Cortex of kidney (tissue), 1 donor: ENCODE measurements at places on chromosomes 3 and 15.

DNA sequence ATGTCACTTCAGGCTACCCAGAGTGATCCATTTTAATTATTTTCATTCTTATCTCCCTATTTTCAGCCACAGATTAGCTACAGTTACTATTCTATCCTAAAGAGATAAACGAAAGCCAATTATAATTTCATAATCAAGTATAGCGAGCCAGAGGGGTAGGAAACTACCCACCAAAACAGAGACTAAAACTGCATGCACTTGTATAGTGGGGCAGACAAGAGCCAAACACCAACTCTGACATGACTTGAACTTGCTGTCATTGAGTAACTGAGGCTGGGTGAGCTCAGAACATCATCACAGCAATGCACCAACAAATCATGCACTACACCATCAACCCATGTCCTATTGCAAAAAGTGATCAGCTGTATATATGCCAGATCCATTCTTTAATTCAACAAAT lies 64.8 kb downstream of the FBN1 start:
- no peak for DNase-seq

- no peak for DNase-seq
These were observed 724 bp downstream of the RPSA start for GRCh38 chr3:39407259-39407629.

DNA sequence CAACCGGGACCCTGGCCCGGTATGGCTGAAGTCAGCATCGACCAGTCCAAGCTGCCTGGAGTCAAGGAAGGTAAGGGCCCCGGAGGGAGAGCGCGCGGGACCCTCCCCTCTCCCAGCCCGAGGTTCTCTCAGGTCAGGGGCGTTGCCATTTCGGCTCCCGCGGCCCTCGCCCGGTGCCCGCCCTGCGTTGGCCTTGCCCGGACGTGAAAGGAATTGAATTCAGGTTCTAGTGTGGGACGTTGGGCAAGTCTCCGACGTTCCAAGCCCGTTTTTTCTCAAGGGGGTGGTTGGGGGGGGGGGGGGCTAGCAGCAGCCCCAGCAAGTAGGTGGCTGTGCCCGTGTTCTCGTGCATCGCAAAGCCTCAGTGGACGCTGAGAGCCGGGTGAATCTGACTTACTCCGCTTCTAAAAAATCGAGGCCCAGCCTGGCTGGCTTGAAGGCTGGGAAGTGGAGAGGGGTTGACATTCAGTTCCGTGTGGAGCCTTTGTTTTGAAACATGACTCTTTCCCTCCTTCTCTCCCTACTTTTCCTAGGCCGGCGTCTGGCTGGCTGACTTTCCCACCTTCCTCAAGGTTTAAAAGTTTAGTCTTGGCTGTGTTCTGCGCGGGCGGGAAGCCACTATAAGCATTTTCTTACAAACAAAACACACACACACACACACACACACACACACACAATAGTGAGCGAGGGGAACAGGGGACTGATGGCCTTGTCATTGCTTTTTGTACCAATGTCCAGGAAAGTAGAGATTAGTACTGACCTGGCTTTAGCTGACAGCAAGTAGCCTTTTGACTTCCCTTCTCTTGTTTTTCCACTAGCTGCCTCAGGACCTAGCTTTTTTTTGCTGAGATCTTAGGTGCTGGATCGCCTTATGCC lies at the start of gene UTS2B:
UTS2B (minus strand) TSS at position 873 of the 876 bp plus-strand sequence. CDS start 48,337 bp downstream, outside the sequence.
- no peak for DNase-seq

- no peak for DNase-seq
These were observed 105.5 kb upstream of the MRPL3 start for GRCh38 chr3:131608296-131608695.

GRCh38 chr3:188284455-188285212 lies 130.7 kb downstream of the LPP start:
- DNase-seq: no peak

DNA sequence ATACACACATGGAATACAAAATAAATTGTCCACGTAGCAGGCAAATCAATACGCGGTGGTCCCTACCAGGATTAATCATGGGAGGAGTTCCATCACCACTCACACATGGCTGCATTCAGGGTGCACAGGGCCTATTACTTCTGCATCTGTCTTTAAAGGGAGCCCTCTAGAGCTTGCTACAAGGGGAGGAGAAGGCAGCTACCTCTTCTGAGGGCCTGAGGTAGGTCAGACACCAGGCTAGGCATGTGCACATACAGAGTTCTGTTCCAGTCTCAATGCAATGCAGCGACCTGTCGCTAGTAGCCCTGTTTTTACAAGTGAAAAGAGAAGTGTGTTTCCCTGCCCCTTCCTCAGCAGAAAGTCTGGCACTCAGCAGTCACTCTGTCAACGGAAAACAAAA lies 102.7 kb downstream of the ROBO2 start:
- DNase-seq: no peak

GRCh38 chr3:42755681-42756578 lies 17.1 kb downstream of the CCDC13 start:
- DNase-seq: no peak

- DNase-seq: no peak
These were observed 107.1 kb downstream of the ATG7 start for GRCh38 chr3:11379238-11379823.

- DNase-seq: no peak
These were observed 45.5 kb upstream of the HERC1 start for GRCh38 chr15:63879211-63879610.

DNA sequence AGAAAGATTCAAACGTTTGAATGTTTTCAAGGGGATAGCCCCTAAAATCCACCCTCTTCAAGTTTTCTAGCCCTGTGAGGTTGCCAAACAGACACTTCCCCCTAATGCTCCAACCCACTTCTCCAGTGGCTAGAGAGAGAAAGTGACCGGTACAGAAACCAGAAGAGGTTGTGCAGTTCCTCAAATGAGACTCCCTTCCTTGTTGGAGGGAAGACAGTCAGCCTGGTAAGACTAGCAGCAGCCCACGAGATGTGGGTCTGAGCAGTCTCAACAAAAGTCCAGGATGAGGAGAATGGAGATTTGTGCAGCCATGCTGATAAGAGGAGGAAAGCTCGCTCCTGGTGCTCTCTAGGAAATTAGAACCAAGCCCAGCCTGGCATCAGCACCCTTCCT lies 222.8 kb upstream of the TPRG1 start:
- DNase-seq: no peak

DNA sequence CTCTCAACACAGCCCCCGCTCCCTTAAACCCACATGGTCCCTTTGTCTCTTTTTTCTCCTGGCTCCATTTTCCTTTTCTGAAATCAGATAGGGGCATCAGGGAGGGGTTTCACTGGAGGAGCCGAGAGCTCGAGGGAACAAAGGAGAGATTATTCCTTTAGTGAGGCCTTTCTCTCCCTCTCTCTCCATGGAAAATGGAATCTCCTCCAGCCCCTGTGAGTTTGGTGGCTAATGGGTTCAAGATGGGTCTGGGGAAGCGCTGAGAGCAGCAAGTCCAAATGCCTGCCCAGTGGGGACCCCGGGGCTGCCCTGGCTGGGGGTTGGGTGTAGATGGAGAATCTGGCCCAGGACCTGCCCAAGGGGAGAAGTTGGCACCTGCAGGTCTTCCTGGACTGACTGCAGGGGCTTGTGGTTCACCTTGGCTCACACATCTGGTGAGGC lies 56.8 kb downstream of the ITGA11 start:
- DNase-seq: no peak

DNA sequence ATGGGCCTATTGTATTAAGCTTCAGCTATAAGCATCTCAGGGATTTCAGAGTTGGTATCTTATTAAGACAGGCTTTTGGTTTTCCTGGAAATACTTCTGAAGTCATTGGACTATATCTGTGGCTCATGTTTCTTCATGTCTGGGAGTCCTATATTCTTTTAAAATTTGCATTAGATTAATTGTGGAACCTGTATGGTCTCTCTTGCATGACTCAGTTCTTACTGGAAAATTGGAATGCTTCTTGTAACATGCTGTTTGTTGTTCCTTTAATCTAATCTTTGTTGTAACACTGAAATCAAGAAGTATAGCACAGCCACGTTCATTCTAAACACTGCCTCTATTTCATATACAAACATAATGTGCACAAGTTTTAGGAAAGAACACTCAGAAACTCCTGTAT lies 208.1 kb downstream of the RBMS3 start:
- DNase-seq: no peak

DNA sequence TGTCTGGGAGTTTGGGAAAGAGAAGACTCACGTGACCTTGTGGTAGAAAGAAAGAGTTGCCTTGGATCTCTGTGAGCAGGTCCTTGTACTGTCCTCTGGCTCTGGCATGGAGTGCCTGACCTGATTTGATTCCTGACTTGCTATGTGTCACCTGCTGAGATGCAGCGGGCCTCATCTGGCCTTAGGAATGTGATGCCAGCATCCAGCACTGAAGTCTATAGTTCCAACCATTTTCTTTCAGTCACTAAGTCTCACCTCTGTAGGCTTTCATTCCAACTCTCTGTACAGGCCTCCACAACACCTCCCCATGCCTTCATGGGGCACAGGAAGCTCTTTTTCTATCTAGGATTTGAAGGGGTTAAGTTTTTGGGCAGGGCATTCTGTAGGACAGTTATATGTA lies 12.1 kb upstream of the OXSR1 start:
- no peak for DNase-seq

- DNase-seq: no peak
These were observed 193.8 kb downstream of the FHIT start for GRCh38 chr3:61057464-61057863.

- DNase-seq: no peak
These were observed 167.9 kb downstream of the PDE8A start for GRCh38 chr15:85149465-85150129.

GRCh38 chr3:129686941-129687340 lies 80.5 kb upstream of the PLXND1 start:
- DNase-seq: no peak

- no peak for DNase-seq
These were observed 209.5 kb upstream of the LRRN1 start for GRCh38 chr3:3589715-3590130.

- DNase-seq: no peak
These were observed 18.4 kb upstream of the KLF13 start for GRCh38 chr15:31308185-31308639.

GRCh38 chr3:38507120-38507519 lies 11.0 kb downstream of the EXOG start:
- DNase-seq: no peak

GRCh38 chr3:89649431-89649830 lies 542.0 kb downstream of the EPHA3 start:
- no peak for DNase-seq

- DNase-seq: no peak
These were observed 683.8 kb upstream of the NR2F2 start for GRCh38 chr15:95646484-95647273.

DNA sequence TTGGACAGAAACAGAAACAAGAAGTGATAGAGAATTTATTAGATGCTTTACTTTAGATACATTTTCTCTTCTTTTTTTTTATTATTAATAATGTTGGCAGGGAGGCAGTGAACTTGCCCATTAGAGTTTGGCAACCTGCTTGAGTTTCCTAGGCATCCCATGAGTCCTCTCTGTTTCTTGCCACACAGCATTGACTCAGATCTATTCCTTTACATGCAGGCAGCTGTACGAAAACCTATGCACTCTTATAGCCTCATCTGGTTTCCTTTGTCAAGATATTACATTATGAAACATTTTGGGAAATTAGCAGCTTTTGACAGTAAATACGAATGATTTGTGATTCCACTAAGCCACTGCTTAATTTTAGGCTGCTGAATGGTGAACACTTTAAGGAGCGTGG lies 23.3 kb downstream of the IL1RAP start:
- DNase-seq: no peak

DNA sequence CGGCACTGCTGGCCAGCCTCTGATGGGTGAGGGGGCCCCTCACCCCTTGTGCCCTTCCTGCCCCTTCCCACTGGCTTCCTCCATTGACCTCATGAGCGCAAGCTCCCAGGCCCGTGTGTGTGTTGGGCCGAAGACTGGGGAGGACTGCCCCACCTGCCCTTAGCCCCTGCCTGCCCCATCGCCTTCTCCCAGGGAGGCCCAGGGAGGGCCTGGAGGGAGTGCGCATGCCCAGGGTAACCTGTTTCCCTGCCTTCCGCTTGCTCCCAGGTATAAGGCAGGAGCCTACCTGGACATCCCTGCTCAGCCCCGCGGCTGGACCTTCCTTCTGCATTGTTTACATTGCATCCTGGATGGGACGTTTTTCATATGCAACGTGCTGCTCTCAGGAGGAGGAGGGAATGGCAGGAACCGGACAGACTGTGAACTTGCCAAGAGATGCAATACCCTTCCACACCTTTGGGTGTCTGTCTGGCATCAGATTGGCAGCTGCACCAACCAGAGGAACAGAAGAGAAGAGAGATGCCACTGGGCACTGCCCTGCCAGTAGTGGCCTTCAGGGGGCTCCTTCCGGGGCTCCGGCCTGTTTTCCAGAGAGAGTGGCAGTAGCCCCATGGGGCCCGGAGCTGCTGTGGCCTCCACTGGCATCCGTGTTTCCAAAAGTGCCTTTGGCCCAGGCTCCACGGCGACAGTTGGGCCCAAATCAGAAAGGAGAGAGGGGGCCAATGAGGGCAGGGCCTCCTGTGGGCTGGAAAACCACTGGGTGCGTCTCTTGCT lies 8.8 kb downstream of the DLL4 start:
- no peak for DNase-seq

GRCh38 chr3:48187301-48187578 lies 977 bp downstream of the CDC25A start:
- no peak for DNase-seq

- no peak for DNase-seq
These were observed 23.6 kb downstream of the SETD5 start for GRCh38 chr3:9420850-9421549.

DNA sequence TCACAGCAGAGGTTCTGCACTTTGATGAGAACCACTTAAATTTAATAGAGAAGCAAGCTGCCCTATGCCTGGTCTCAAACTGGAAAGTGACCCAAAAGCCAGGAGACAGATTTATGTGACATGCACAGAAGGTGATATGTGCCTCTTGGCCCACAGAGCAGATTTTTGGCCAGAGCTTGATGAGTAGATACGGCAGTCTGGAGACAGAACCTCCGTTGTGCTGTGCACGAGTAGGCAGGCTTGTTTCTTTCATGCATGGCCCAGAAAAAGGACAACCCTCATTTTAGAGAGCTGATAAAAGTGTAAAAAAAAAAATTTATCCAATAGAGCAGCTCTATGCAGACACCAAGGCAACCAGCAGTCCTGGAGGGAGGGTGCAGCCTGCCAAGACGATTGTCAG lies 423.1 kb downstream of the CNTN6 start:
- no peak for DNase-seq

GRCh38 chr15:86316216-86316615 lies 236.5 kb downstream of the AGBL1 start:
- no peak for DNase-seq

DNA sequence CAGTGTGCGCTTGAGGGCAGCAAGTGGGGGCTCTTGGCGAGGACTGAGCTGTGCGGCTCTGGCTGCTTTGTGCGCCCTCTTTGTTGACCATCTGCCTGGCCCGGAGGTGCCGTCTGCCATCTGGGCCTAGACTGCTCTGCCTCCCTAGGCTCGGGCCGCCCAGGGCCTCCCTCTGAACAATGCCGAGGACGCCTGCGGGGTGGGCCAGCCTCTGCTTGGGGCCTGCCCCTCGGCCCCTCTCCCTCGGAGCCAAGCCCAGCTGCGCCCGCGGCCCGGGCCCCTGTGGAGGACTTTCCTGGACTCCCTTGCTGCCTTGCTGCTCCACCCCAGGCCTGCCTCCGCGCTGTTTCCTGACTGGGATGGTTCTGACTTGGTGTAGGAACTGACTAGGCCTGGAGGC lies 31.9 kb upstream of the SPSB4 start:
- no peak for DNase-seq

GRCh38 chr3:97636465-97636864 lies 128.1 kb upstream of the ARL6 start:
- DNase-seq: no peak

- no peak for DNase-seq
These were observed 95.3 kb upstream of the SLC2A2 start for GRCh38 chr3:171121801-171122200.

GRCh38 chr3:179729981-179730380 lies 77.1 kb downstream of the USP13 start:
- no peak for DNase-seq
